Testis (tissue), 5 donors: ENCODE measurements at places on chromosomes 3 and 15. TPM values are rescaled to one million over a fixed set of nuclear protein-coding genes. Genes with fewer than 3 reads are reported as not detected.
A peak's percentile ranks its signal among the peaks of the same experiment; 100 is the strongest.

GRCh38 chr3:169299129-169299528, 364.4 kb downstream of the MECOM start:
- no peak for DNase-seq

- DNase-seq = no peak
Observed at GRCh38 chr15:34047893-34048775, 9.1 kb upstream of the AVEN start.

DNA sequence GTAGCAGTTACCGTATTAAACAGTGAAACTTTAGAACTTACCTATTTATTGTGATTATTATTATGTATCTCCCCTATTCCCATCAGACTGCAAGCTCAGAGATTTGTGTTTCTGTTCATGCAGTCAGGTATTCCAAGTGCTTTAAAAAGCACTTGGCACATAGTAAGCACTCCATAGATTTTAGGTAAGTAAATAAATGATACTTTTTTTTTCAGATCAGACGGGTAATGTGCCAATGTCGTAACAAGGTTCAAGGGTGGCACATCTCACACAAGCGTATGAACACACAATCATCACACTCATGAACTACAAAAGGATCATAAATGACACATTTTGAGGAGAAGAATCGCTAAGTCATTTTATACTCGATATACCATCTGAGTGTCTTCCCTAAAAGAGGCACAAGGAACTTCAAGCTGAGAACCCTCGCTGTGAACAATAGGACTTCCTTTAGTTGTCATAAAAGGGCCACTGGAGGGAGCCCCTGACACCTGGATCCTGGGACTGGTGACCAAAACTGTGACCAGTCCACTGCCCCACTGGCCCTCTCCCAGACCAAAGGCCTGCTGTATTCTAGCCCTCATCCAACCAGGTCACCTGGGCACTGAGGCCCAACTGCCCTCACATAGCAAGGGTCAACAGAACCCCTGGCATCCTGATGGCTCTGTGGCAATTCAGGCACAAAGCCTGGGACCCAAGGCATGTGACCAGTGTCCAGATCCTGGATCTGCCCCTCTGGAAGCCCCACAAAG, 32.1 kb downstream of the KIF9 start:
- DNase-seq = peak; percentile 45

DNA sequence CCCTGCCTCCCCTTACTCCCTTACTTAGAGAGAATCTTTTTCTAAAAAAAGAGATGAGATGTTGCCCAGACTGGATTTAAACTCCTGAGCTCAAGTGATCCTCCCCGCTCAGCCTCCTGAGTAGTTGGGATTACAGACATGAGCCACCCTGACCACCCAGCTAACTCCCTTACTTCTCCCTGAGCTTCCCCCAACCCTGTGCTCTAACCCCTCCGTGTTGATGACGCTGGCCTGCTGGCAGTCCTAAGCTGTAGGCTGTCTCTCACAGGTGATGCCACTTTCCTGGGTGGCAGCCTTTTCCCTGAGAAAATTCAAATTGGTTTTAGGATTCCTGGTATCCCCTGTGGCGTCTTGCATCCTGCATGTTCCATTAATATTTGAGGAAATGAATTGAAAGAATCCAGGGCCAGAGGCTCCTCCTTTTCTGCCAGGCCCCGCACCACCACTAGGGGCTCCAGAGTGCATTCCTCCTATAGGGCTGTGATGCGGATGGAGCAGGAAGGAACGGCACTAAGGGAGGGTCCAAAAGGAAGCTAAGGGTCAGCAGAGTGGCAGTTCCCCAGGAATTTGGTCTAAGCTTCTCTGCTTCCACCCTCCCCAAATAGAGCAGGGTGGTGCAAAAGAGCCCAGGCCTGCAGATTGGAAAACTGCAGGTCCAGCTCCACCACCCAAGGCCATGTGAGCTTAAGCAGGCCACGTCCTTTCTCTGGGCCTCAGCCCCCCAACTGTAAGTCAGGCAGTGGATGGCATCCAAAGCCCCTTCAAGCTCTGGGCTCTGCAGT, 101.1 kb downstream of the DAPK2 start:
- DNase-seq = peak; percentile 78

DNA sequence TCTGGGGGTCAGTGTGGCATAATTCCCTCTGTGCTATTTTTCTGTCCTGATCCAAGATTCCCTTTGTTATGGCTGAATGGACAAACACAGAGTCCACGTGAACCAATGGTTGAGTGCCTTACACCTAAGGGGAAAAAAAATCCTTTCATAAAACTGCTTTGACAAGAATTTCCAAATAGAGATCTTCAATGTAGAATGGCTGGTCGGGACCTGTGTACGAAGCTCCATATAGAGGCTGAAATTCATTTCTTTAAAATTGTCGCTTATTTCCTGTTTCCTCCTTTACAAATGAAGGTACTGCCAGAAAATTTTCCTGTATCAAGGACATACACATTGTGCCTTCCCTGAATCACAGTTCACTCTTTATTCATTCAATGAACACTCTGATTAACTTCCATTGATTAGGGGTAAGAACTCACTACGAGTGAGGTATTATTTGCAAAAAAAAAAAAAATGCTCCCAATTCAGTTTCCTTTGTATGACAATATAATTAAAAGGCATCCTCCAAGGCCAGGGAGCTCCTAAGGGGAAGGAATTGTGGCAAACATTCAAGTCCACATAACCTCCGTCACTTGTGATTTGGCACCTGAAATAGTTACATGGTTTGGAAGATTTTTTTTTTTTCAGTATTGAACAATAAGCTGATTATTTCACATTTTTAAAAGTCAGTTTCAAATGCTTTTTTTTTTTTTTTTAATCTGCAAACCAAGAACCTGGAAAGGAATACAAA, 293.8 kb downstream of the MEX3B start:
- DNase-seq = peak; percentile 28

DNA sequence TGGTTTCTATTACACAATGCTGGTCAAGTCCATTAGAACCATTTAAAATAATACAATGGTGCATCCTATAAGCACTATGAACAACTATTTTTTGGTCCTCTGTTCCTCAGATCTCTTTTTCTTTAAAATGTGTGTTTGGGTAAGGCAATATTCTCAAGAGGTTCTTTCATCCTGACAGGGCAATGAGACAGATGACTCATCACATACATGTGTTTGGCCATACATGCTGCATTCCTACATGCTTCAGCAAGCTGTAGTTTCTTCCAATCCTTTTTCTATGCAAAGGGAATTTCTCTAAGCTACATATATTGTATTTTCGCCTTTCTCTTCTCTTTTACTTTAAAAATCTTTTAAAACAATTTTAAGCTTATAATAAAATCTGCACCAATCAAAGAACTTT, 52.7 kb downstream of the OTOL1 start:
- DNase-seq = no peak

GRCh38 chr3:25171118-25171807, 256.8 kb upstream of the RARB start:
- no peak for DNase-seq

GRCh38 chr3:172087602-172088580, 48.5 kb downstream of the FNDC3B start:
- DNase-seq = no peak

GRCh38 chr3:5136919-5137429, 14.9 kb downstream of the ARL8B start:
- DNase-seq = no peak

GRCh38 chr3:53196575-53197407, 35.8 kb downstream of the PRKCD start:
- DNase-seq = peak; percentile 34

- no peak for DNase-seq
Observed at GRCh38 chr3:177330779-177331178, 133.5 kb upstream of the TBL1XR1 start.

DNA sequence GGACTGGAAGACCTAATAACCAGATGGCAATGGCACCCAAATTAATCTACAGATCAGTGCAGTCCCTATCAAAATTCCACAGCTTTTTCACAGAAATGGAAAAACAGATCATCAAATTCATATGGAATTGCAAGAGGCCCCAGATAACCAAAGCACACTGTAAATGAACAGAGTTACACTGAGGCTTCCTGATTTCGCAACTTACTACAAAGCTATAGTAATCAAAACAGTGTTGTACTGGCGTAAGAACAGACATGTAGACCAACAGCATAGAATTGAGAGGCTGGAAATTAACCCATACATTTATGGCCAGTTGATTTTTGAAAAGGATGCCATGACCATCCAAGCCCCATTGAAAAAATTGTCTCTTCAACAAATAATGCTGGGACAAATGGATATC, 16.2 kb downstream of the XPC start:
- DNase-seq = no peak

- peak; percentile 63 for DNase-seq
Observed at GRCh38 chr3:158539414-158540014, 31.5 kb upstream of the MLF1 start.

DNA sequence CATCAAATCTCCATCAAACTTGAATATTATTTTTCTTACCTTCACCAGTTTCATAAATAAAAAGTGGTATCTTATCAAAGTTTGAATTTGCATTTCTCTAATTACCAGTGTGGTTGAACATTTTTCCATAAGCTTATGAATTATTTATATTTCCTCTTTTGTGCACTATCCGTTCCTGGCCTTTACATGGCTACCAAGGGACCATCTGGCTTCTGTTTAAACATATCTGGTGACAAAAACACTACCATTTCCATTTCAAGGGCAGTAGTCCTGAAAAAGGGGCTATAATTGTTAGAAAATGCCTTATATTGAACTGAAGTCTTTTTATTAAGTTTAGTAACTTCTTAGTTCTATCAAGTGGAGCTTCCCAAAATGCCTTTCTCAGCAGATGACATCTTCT, 44.3 kb upstream of the TM4SF4 start:
- no peak for DNase-seq

DNA sequence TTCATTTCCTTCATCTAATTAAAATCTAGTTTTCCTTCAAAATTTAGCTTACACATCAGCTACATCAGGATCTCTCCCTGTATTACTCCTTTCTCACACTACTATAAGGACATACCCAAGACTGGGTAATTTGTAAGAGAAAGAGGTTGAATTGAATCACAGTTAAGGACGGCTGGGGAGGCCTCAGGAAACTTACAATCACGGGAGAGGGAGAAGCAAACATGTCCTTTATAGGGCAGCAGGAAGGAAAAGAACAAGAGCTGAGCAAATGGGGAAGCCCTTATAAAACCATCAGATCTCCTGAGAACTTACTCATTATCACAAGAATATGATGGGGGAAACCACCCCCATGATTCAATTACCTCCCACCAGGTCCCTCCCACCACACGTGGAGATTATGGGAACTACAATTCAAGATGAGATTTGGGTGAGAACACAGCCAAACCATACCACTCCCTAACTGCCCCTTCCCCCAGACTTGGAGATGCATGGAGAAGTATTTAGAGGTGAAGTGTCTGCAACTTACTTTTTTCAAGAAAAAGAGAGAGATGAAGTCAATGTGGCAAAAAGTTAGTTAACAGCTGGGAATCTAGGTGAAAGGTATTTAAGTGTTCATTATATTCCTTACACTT, 21.3 kb downstream of the PRTG start:
- no peak for DNase-seq

DNA sequence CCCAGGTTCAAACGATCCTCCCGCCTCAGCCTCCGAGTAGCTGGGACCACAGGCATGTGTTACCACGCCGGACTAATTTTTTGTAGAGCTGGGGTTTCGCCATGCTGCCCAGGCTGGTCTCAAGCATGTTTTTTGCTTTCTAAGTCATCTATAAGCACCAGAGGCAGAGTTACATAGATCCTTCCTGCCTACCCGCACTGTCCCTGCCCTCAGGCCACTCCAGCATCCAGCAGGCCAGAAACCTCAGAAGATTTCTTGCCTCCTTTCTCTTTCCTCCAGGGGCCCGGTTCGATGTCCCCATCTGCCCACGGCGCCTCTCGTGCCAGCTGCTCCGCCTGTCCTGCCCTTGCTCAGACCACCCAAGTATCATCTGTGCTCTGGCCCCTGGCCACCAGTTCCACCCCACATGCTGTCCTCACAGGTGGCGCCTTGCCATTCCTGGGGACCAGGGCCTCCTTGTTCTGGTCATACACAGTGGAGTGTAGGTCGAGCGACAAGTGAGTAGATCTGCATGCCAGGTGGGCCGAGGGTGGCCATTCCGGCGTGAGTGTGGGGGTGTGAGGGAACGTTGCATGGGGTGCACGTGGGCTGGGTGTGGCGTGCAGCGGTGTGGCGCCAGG, 27.3 kb downstream of the KLHDC8B start:
- DNase-seq = no peak

DNA sequence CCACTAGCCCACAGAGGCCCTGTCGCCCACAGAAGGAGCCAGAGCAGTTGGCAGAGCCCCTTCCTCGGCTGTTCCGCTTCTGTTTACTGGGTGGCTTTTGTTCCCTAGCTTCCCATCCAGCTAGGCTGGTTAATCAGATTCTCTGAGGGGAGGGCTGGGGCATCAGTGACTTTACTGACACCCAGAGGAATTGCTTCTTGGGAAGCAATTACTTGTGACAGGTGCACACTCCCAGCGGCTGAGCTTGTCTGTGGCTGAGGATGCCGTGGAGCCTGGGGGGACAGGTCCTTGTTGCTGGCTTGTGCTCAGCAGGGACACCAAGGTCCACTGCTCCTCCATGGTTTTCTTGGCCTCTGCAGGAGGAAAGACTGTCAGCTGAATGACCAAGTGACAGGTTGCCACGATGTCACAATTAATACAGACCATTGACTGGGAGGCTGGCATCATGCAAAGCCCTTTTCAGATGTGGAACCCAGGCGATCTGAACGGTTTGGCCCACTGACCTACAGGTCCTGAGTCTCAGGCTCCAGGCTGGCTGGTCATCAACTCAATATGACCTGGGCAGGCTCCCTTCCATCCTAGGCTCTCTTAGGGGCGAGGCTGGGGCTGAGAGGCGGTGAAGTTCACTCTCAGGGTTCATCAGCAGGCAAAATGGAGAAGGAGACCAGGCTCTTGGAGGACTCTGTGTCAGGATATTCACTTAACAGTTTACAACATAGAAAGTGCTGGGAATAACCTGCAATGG, 31.8 kb upstream of the SFMBT1 start:
- DNase-seq = no peak

DNA sequence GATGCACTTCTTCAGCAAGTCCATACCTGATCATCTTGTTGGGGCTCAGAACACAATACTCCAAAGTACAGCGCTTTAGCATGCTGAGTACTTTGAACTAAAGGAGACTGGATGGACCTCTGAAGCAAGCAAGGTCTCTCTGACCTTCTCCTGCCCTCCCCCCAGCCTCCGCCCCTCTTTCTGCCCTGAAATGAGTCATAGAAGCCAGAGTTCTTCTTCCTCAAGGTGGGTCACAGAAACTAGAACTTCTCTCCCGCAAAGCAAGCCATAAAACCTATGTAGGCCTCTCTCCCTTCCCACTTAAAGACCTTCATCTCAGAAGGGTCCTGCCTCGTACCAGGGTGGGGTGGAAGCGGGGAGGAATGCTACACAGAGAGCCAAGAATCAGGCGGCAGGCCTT, 230.5 kb upstream of the PROK2 start:
- DNase-seq = no peak

GRCh38 chr15:68330901-68331300, 53.4 kb downstream of the FEM1B start:
- peak; percentile 40 for DNase-seq

GRCh38 chr3:26074080-26074479, 284.2 kb downstream of the OXSM start:
- DNase-seq = no peak

The ARPIN gene
- 15.9 TPM for polyA plus RNA-seq

The CCDC54 gene
- polyA plus RNA-seq = 112 TPM

The C15orf62 gene
- not detected for polyA plus RNA-seq

The CORO2B gene
- 4.3 TPM for polyA plus RNA-seq

The PPP1R14D gene
- not detected for polyA plus RNA-seq

The NAA50 gene
- 100.0 TPM for polyA plus RNA-seq

The OXTR gene
- polyA plus RNA-seq = 0.58 TPM

The CLRN1 gene
- polyA plus RNA-seq = 0.38 TPM
